Smooth muscle cell of the brain vasculature (primary cell): ENCODE measurements at places on chromosomes 5 and 9.

DNA sequence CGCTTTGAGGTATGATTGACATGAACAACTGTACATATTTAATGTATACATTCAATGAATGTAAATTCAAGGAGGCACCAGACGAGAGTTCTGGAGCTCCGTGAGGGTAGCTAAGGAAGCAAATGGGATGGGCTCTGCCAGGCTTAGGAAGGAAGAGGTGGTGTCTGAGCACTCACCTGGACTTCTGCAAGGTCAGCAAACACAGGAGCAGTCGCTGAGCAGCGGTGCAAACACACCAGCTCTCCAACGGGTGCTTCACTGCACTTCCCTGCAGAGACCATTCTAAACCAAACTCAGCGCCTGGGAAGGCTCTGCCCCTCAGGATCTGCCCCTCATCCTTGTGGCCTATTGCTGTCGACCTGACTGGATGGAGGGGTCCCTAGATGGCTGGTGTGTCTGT is 101.5 kb downstream of the COL23A1 start:
- DNase-seq, result no peak

DNA sequence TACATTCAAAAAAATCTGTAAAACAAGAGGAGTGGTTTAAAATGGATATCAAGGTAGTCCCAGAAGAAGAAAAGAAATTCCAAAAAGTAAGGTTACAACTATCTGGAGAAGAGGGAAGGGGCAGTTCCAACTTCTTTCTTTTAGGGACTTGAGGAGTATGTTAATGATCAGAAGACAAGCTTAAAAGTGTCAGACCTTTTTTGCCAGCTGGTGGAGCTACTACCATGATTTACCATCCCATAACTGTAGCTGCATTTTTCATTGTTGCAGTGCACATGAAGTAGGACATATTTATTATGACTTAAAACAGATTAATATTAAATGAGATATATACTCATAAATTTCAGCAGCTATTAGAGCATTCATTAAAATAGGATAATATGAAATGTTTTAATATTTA is 158.5 kb upstream of the RGS7BP start:
- DNase-seq, result no peak

GRCh38 chr9:94656200-94656599 is 16.9 kb upstream of the FBP1 start:
- no peak for DNase-seq

DNA sequence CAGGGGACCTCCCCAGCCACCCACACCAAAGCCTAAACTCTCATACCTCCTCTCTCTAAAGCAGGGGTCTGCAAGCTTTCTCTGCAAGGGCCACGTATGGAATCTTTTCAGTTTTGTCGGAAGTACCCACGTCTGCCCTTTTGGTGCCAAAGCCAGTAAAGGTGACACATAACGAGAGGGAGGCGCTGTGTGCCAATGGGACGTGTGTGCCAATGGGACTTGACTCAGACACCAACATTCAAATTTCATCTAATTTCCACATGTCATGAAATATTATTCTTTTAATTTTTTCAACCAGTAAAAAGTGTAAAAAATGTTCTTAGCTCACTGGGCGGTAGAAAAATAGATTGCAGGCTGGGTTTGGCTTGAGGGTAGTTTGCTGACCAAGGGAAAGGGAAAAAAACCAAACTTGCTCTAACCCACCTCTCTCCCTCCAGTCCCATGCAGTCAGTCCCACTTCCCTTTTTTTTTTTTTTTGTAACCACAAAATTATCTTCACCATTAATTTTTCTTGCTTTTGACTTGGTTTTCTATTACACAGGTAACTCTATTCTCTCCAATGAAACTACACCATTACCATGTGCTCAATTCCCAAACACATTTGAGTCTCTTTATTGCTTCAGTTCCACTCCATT is 25.5 kb downstream of the OR2V1 start:
- no peak for DNase-seq

GRCh38 chr5:146533260-146533857 is 17.4 kb upstream of the GPR151 start:
- peak; percentile 15 for DNase-seq

- DNase-seq, result no peak
Measured at GRCh38 chr9:90053027-90053426, 448.2 kb downstream of the GADD45G start.

GRCh38 chr9:21294904-21295538 is 10.1 kb downstream of the IFNA5 start:
- no peak for DNase-seq

GRCh38 chr9:91055845-91056244 is 254.2 kb downstream of the SYK start:
- DNase-seq, result no peak

DNA sequence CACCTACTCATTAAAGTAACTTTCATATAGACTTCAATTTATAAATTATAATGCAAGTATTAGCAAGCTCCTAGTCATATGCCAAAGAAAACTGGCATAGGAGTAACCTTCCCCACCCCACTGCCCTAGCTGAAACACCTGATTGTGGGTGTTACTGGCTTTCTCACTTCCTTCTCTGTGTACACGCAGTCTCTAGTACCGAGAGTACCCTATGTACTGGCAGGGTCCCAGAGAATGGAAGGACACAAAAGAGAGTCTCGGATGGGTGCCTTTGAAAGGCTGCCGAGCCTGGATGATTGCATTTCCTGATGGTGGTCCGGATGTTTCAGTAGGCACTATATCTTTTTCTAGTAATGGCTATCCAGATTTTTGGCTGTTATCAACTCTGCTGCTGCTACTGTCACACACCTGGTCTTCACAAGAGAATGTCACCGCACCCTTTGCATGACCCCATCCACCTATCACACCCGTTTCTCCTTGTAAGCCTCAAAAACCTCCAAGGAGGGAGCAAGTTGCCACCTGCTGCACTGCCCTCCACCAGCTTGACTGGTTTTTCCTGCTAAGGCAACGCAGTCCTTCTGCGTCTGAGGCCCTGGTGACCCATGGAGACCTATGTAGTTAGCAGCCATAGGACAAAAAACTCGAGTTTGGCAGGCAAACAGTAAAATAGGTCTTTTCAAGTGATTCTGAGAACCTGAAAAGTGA is 53.8 kb upstream of the CLINT1 start:
- no peak for DNase-seq

DNA sequence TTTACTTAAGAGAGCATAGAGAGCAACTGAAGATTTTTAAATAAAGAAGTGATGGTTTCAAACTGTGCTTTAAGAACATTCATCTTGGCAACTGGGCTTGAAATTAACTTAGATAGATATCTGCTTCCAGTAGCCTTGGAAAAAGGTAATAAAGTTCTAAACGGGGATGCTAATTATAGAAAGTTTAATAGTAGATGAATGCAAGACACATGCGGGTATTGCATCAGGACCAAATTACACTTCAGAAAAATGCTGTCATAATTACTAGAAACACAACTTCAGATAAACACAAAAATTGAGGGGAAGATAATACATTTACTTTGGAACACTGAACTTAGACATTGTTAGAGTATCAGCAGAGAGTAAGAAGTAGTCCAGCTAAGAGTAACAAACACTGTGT is 227.7 kb upstream of the SNX2 start:
- no peak for DNase-seq

GRCh38 chr9:117415358-117415914 is 579 bp upstream of the ASTN2 start:
- no peak for DNase-seq

DNA sequence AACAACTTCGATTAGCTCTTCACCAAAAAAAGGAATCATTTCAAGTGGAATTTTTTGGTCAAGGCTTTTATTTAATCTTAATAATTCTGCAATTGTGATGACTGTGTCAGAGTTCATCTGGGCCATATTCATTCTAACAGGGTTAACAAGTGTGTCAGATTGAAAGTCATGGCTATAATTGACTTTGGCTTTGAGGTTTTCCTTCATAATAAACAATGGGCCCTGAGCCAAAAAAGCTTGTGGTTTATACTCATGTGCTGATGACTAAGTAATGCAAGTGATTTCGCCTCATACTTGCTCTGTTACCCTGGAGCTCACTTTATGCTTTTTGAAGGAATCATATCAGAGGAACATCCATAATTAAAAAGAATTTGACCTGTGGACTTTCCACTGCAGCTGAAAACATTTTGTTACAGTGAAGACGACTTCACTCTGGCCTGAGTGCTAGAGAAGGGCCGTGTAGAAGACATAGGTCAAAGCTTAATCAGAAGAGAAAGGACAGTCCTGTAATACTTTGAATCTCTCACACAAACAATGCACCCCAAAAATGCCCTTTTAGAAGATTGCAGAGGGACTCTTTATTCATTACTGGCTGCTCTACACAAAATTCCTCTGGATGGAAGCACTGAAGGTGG is 101.7 kb downstream of the GDNF start:
- no peak for DNase-seq

DNA sequence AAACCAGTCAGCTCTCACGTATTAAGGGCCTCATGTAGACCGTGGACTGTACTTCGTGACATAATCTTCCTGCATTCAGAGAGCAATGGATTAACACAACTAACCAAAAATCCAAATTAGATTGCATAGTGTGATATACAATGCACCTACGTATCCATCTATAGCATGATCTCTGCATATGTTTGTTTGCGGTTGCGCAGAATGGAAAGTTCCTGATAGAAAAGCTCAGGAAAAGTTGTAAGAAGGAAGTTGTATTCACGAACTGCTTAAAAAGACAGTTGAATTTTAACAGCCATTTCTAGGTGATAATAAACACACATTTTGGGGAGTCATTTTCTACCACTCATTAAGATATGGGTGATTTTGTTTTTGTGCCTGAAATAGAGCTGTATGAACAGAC is 869.0 kb downstream of the TLE4 start:
- no peak for DNase-seq

DNA sequence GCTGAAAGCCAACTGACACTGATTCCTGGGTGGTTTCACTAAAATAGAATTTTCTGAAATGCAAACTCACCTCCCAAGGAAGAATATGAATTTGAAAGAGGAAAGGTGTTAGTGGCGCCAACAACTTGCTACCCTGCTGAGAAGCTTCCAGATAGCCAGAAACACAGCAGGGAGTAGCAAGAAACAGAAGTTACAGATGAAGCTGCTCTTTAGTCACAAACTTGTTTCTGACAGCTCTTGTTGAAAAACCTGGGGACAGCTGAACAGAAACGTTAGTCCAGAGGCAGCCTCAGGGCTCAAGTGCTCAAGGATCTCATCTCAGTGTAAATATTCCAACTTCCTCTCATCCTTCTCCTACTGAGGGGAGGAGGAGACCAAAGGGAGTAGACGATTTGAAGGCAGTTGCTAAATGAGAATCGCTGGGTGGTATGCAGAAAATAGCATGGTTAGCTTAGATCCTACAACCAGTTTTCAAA is 184.1 kb downstream of the PDE4D start:
- DNase-seq, result no peak

- DNase-seq, result no peak
Measured at GRCh38 chr9:126671381-126671831, 57.7 kb downstream of the LMX1B start.

- no peak for DNase-seq
Measured at GRCh38 chr5:107383414-107383813, 287.3 kb downstream of the EFNA5 start.

GRCh38 chr5:54766748-54767147 is 218.6 kb downstream of the ESM1 start:
- no peak for DNase-seq

- DNase-seq, result no peak
Measured at GRCh38 chr5:155189476-155189875, 175.9 kb downstream of the KIF4B start.

DNA sequence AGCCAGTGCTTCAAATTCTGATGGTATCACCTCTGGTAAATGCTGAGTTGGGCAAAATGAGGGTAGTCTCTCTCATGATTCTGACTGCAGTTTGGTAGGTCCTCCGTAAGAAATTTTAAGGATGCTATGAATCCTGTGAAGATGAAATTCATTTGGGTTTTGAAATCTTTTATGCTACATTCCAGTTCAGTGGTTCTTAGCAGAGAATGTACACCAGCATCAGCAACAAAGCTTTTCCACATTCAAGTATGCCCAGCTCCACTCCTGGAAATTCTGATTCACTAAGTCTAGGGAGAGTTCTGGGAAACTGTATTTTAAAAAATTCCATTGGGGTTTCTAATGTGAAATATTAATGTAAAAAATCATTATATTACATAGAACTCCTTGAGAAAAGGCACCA is 33.6 kb upstream of the ACOT12 start:
- DNase-seq, result no peak

GRCh38 chr5:163631856-163632255 is 126.4 kb downstream of the MAT2B start:
- no peak for DNase-seq

DNA sequence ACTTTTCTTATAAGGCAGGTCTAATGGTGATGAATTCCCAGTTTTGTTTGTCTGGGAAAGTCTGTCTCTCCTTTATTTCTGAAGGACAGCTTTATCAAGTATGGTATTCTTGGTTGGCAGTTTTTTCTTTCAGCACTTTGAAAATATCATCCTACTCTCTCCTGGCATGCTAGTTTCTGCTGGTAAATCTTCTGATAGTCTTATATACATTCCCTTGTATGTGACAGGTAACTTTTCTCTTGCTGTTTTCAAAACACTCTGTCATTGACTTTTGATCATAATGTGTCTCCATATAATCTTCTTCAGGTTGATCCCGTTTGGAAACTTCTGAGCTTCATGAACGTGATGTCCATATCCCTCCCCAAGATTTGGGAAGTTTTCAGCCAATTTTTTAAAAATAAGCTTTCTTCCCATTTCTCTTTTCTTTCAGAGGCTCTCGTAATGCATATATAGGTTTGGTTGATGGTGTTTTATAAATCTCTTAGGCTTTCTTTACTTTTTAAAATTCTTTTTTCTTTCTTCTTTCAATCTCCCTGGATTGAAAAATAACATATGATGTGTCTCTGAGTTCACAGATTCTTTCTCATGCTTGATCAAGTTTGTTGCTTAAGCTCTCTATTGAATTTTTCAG is 22.5 kb upstream of the GRAMD2B start:
- DNase-seq, result no peak

DNA sequence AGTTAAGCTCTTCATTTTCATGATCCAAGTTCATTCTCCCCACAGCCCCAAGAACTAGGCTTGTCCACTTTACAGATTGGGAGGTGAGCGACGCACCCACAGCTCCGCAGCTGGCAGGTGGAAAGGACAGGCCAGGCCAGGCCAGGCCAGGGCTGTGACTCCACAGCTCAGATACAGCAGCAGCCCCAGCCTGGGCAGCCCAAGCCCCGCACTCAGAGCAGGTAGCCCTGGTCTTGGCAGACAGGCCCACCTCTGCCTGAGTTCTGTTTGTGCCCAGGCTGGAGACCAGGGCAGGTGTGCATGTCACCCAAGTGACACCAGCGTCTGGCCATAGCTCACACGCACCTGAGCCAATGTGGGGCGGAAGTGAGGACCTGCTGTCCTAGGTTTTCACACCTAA is 124.7 kb downstream of the WNK2 start:
- no peak for DNase-seq

- DNase-seq, result no peak
Measured at GRCh38 chr5:75059912-75060545, 7.7 kb upstream of the GCNT4 start.

GRCh38 chr5:163910226-163910625 is 404.8 kb downstream of the MAT2B start:
- no peak for DNase-seq

DNA sequence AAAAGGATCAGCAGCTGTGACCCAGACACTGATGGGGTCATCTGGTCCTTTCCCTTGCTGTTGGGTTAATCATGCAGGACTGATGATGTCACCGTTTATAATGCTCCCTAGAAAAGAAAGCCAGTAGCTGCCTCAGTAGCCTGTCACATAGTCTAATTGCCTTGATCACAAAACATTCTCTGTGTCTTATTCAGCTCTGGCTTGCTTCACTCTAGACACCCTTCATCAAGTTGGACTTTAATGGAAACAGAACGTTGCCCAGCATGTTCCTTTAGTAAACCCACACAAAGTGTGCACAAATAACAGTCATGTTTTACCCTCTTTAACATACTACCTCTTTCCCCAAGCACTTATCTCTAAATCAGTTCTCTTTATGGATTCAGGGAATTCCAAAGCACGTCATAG is 170.8 kb downstream of the SGCD start:
- DNase-seq, result no peak
